ENCODE measurements at places on chromosomes 3 and 15. TPM values are rescaled to one million over a fixed set of nuclear protein-coding genes. Genes with fewer than 3 reads are reported as not detected.

DNA sequence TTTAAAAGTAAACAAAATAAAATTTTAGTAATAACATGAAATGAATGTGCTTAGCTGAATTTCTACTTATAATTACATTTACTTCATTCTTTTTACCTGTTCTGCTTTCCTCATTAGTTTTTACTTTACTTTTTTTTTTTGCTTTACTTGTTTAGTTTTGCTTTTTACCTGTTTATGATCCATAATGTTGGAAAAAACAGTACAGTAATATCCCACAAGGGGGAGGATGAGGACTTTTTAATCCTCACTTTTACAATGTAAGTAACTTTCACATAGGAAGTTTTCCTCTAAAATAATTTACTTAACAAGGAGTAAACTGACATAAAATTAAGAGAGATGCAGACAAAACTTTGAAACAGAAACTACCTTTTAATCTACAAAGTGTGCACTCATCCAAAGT, 268.7 kb downstream of the TBC1D5 start:
- DNase-seq, result no peak
- no peaks in the 10 kb centered on the region for H3K27me3 ChIP-seq
- no peaks in the 10 kb centered on the region for H3K36me3 ChIP-seq
- no peaks in the 10 kb centered on the region for H3K4me1 ChIP-seq
- no peak overlapping the region for H3K27ac ChIP-seq
- H3K4me3 ChIP-seq, result no peak overlapping the region

DNA sequence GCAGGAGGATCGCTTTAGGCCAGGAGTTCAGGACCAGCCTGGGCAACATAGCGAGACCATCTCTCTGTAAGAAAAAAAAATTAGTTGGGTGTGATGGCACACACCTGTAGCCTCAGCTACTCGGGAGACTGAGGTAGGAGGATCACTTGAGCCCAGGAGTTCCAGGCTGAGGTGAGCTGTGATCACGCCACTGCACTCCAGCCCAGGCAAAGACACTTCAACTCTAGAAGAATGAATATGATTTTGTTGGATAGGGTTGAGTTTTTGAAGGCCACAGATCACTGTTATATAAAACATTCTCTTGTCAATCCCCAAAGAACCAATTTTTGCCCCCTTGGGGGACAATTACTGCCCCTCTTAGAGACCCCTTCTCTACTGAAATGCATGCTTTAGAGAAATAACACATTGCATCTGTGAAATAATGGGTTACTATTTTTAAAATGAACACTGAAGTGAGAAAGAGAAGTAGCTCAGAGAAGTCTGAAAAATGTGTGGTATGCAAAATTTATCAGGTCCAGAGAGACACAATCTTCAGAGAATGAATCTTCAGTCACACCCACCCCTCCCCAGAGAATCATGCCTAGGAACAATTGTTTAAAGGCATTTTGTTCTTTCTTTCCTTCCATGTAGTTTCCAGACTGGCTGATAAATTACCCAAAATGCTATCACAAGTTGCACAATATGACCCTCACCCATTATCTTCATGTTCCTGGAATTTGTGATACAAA, 42.7 kb downstream of the METTL6 start:
- no peaks in the 10 kb centered on the region for H3K4me1 ChIP-seq
- no peak for DNase-seq
- H3K36me3 ChIP-seq, result no peaks in the 10 kb centered on the region
- H3K4me3 ChIP-seq, result no peak overlapping the region

DNA sequence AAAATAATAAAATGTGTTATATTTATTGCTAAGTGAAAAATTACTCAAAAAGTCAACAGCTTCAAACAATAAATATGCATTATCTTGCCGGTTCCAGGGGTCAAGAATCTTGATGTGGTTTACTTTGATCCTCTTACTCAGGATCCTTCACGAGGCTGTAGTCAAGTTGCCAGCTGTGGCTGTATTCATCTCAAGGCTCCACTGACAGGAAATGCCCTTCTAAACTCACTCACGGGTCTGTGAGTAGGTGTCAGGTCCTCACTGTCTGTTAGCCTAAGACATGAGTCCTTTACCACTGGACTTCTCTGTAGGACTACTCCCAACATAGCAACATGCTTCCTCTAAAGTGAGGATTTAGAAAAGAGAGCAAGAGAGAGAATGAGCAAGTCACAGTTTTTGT, 983.0 kb downstream of the SI start:
- no peaks in the 10 kb centered on the region for H3K27me3 ChIP-seq
- H3K4me1 ChIP-seq, result no peaks in the 10 kb centered on the region
- H3K27ac ChIP-seq, result no peak overlapping the region
- no peak overlapping the region for H3K4me3 ChIP-seq

GRCh38 chr3:126927401-126927750, 55.5 kb upstream of the PLXNA1 start:
- no peaks in the 10 kb centered on the region for H3K4me1 ChIP-seq
- DNase-seq, result no peak
- H3K27ac ChIP-seq, result peak overlapping the region; percentile 53
- no peak overlapping the region for H3K4me3 ChIP-seq

- no peaks in the 10 kb centered on the region for H3K27me3 ChIP-seq
- H3K4me3 ChIP-seq, result no peak overlapping the region
- H3K27ac ChIP-seq, result no peak overlapping the region
- DNase-seq, result no peak
- no peaks in the 10 kb centered on the region for H3K4me1 ChIP-seq
- no peaks in the 10 kb centered on the region for H3K36me3 ChIP-seq
Measured at GRCh38 chr3:62559831-62560445, 186.6 kb upstream of the FEZF2 start.

PHLDB2 gene
- total RNA-seq, result 56.9 TPM

All from uterus (tissue), 4 donors.